CD8-positive, alpha-beta memory T cell (primary cell): ENCODE measurements at places on chromosomes 1 and 21. TPM values are rescaled to one million over a fixed set of nuclear protein-coding genes. Genes with fewer than 3 reads are reported as not detected.

PRRX1 gene
- not detected for total RNA-seq

GRCh38 chr1:243793298-243793697 is 56.7 kb downstream of the AKT3 start:
- no peak for DNase-seq

GRCh38 chr1:31768939-31769704 is 5.0 kb upstream of the ADGRB2 start:
- DNase-seq: no peak

GRCh38 chr1:235642943-235643371 is 6.6 kb downstream of the GNG4 start:
- no peak for DNase-seq

MPZ gene
- 1.9 TPM for total RNA-seq

ANKRD35 gene
- total RNA-seq: 1.0 TPM

DNA sequence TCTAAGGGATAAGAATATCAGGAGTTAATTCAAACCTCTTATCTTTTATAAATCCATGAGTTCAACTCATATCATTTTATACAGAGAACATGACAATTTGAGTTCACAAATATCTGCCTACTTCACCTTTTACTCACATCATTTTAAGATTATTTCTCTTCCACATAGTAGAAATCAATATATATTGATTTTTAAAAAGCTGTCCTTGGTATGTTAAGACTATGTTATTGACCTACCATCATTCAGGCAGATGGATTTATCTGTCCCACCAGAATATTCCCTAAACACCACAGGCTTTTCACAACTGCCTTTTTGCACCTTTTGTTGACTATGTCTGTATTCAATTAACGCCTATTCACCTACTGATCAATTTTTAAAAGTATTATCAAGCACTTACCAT is 13.5 kb downstream of the DRAM2 start:
- DNase-seq: no peak

- DNase-seq: no peak
Measured at GRCh38 chr1:231037585-231038517, 2.2 kb downstream of the FAM89A start.

GRCh38 chr1:224133741-224134299 is 19.9 kb downstream of the FBXO28 start:
- DNase-seq: no peak

DNA sequence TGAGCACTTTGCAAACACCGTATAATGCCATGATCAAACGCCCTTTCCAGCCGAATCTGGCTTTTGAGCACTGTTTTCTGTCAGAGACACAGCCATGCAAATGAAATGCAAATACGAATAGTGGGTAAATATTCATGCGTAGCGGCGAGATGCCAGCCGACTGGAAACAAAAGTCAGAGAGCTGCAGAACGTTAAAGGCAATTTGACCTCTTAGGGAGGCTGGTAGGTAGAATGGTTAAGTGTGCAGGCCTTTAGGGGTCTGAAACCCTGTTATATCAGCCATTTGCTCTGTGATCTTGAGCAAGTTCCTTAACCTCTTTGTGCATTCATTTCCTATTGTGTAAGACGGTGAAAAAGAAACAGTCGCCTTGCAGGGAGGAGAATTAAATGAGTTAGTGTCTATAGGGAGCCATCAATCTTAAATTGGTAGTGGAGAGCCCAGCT is 6.5 kb upstream of the SDHB start:
- no peak for DNase-seq

GRCh38 chr1:5466487-5466886 is 525.7 kb downstream of the NPHP4 start:
- no peak for DNase-seq

- no peak for DNase-seq
Measured at GRCh38 chr1:77375990-77376389, 94.2 kb downstream of the AK5 start.
